ENCODE measurements at places on chromosomes 12 and 14. TPM values are rescaled to one million over a fixed set of nuclear protein-coding genes. Genes with fewer than 3 reads are reported as not detected.

DNA sequence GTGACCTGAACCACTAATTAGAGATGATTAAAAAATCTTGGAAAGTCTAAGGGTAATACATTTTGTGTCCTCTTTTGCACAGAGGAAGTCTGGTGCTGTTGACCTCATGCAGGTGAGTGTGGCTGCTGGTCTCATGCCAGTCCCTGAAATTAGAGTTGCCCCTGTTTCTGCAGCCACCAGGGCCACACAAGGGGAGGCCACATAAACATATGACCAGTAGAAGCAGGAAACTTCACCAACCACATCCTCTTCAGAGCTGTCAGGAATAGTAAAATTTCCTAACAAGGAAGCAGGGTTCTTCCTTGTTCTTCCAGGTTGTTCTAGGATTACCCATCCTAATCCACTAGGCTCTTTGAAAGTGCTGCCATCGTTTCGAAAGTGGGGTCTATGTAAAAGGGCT lies 28.3 kb downstream of the PSMA6 start:
- no peak for DNase-seq

Gene ADCY6
- total RNA-seq = not detected

- no peak for DNase-seq
These were observed 17.8 kb downstream of the RASSF8 start for GRCh38 chr12:25976289-25976688.

Gene C12orf54
- not detected for total RNA-seq

Gene HNF1A
- total RNA-seq = not detected

Gene PRPH
- not detected for total RNA-seq

Gene CCDC60
- total RNA-seq = not detected

DNA sequence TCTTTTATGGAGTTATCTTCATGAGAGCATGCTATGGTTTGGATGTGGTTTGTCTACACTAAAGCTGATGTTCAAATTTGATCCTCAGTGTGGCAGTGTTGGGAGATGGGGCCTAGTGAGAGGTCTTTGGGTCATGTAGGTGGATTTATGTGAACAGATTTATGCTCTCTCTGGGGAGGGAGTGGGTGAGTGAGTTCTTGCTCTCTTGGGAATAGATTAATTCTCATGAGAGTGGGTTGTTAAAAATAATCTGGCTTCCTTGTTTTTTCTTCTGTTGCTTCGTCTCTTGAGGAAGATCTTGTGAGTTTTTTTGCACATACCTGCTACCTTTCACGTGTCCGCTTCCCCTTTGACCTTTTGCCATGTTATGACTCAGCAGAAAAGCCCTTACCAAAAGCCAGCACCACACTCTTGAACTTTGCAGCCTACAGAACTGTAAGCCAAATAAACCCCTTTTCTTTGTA lies 20.5 kb downstream of the DERA start:
- DNase-seq = peak; percentile 76

Gene LRIG3
- total RNA-seq = not detected

DNA sequence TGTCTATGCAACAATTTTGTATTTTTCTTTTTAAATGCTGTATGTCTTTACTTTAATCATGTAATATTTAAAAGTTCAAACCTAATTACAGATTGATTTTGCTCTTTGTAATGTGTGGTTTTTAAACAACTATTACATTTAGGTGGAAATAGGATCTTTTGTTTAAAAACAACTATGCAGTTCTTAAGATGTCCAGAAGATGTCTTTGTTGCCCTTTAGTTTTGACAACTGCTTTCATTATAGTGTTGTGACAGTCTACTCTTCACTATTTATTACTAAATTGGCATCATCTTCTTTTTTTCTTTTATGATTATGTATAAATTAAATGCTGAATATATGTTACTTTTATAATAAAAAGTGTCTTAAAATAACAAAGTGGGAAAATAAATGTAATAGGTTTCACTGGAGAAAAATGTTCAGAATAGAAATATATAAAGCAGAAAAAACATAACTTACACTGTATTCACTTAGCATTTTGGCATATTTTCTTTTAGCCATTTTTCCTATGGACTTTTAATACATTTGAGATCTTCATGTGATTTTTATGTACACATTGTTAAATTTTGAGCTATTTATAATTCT lies 27.1 kb upstream of the PCNX4 start:
- peak; percentile 56 for DNase-seq

DNA sequence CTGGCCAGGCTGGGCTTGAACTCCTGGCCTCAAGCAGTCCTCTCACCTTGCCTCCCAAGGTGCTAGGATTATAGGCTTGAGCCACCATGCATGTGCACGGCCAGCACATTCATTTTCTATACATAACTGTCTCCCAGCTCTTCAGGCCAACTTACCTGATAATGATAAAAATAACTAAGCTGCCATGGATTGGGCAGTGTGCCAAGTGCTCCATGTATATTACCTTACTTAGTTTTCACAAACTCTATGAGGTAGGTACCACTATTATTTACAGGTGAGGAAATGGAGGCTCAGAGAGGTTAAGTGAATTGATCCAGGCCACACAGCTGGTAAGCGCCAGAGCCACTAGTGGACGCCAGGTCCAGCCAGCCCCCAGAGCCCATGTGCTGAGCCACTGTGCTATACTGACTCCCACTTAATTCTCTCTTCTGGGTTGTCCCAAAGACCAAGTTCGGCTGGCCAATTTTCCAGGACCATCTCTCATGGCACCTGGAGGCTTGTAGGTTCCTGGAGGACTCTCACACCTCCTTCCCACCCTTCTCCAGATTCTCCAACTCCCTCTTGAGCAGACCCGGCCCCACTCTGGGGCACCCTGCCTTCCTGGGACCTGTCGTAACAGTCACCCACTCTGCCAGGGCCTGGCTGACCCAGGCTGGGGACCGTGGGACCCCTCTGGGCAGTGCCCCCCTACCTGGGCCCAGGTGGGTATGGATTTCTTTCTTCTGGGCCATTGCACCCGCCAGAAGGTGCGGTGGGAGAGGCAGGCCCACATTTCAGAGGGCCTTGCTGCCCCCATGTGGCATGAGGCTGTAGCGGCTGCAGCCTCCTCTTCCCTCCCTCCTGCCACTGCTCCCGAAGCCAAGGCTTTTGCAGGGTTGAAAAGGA lies 30.2 kb upstream of the CIPC start:
- peak; percentile 69 for DNase-seq

DNA sequence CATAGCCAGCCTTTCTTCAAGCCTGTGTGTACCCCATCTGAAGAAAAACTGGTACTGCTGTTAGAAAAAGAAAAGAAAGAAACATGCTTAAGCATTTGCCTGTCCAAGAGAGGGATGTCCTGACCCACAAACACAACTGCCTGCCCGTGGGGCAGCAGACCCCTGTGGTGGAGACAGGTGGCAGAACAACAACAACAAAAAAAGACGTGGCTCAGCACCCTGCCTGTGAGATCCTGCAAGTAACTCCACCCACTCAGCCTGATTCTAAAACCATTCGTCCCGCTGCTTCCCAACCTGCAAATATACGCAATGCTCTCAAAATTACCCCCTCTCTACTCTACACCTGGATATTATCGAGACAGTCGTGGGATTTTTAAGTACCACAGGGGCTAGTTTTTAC lies 64.9 kb upstream of the ZDHHC17 start:
- no peak for DNase-seq

Gene ENDOU
- not detected for total RNA-seq

DNA sequence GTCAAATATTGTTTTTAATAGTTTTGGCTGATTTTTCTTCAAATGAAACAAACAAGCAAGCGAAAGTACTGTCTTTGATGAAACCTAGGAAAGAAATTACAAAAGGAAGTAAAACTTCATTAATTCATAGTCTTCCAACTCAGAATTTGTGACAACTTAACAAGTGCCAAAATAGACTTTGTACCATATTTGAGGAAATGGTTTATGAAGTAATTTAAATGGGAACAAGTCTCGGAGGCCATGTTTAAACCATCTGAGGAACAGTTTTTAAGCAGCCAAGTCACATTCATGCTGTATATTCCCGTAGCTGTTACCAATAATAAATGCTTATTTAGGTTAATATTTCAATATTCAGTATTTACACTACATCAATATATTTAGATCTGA lies 745 bp upstream of the ARHGDIB start:
- no peak for DNase-seq

- no peak for DNase-seq
These were observed 1.8 kb downstream of the XRCC3 start for GRCh38 chr14:103713304-103714062.

DNA sequence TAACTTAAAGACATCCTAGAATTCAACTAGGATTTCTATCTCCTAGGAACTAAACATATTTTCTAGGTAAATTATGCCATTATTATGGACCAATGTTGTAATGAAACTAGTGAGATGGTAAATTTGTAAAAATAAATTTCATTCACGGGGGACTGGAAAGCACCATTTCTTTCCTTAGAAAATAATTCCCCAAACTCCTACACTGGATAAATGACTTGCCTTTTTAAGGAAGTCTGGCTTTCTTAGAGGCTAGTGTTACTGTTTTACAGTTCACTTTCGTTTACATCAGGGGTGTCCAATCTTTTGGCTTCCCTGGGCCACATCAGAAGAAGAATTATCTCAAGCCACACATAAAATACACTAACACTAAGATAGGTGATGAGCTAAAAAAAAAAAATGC lies 3.3 kb downstream of the SLC39A9 start:
- DNase-seq = no peak

- peak; percentile 72 for DNase-seq
These were observed at the start of gene DDN for GRCh38 chr12:48999371-49000131. Gene DDN (minus strand): TSS chr12:48999375. CDS start chr12:48999287, 88 bp downstream.

Gene DPPA3
- total RNA-seq = not detected

GRCh38 chr12:63070709-63071108 lies 80.3 kb downstream of the AVPR1A start:
- no peak for DNase-seq

- DNase-seq = no peak
These were observed 142.0 kb upstream of the PELI2 start for GRCh38 chr14:55976219-55976618.

Gene CD9
- 13.8 TPM for total RNA-seq

Gene NTN4
- not detected for total RNA-seq

GRCh38 chr12:8035440-8036010 lies 3.0 kb downstream of the FOXJ2 start:
- no peak for DNase-seq

DNA sequence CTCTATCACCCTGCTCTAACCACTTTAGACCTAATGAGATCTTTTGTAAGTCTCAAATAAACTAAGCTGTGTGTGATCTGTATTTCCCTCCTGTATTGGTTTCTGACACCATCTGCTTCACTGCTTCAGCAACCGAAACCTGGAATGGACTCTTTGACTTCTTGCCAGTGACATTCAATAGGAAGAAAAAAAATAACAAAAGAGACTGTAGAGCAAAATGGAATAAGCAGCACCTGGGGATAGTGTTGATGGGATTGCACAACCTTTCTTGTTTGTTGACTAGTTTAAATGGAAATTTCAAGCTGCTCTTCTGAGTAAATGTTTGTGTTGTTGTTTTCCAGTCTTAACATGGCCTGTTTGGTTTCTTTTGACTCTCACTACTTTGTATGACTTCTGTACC lies 888.6 kb upstream of the SEL1L start:
- DNase-seq = no peak

DNA sequence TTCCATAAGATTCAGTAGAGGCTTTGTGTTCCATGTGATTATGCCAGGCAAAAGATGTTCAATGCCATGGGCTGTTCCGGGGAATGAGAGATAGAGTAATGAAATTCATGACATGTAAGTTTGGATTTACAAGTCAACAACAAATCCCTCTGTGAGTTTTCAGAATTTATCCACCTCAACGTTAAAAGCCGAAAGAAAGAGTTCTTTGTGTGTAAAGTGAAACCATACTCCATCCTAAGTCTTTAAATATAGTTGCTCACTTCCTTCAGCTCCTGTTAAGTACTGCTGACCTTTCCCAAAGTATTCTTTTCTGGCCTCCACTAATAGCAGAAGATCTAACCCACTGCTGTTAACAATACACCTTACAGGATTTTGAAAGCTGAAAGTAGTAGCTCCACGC lies 190.0 kb downstream of the TMX1 start:
- no peak for DNase-seq

Gene OR6C2
- not detected for total RNA-seq

- peak; percentile 31 for DNase-seq
These were observed 9.3 kb upstream of the DENND5B start for GRCh38 chr12:31600252-31600651.

GRCh38 chr12:88860851-88861250 lies 280.6 kb upstream of the KITLG start:
- DNase-seq = no peak

Gene APOLD1
- 4.7 TPM for total RNA-seq

GRCh38 chr14:40292664-40293063 lies 860.4 kb upstream of the FBXO33 start:
- peak; percentile 27 for DNase-seq

DNA sequence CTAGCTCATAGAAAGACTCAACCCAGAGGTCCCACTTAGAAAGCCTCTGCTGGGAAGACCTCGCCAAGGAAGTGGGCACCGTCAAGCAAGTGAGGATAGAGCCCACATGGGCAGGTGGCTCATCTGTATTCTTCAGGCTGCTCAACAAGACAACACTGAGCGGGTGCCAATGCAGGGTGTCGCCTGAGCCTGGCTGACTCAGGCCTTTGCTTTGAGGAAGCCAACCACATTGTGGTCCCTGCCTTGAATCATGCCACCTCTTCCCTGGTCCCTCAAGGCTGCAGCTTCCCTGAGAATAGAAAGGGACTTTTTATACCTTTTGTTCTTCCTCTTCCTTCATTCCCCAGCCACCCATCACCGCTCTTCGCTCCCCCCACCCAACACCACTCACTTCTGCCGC lies 2.1 kb upstream of the RNASE13 start:
- DNase-seq = no peak

Gene DTX1
- 47.8 TPM for total RNA-seq

DNA sequence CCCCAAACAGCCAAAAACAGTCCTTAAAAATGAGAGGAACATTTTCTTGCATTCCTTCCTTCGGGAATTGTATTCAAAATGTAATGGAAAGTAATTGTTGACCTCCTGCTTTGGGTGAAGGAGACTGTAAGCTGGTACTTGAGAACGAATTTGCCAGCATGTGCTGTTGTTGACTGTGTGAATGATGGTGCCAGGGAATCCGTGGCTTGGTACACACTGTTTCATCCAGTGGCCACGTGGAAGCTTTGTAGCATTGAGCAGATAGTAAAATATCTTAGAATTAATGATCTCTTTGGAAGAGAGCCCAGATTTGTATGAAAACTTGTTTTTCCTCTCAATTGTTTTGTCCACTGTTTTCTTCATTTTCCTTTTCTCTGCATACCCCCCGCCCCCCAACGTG lies 1.7 kb downstream of the ASCL4 start:
- no peak for DNase-seq

GRCh38 chr12:51070004-51070403 lies 13.4 kb downstream of the CSRNP2 start:
- DNase-seq = no peak

GRCh38 chr12:114006482-114007425 lies 40.6 kb upstream of the RBM19 start:
- DNase-seq = no peak

Gene IL26
- total RNA-seq = not detected

Gene TDRD9
- 2.4 TPM for total RNA-seq

DNA sequence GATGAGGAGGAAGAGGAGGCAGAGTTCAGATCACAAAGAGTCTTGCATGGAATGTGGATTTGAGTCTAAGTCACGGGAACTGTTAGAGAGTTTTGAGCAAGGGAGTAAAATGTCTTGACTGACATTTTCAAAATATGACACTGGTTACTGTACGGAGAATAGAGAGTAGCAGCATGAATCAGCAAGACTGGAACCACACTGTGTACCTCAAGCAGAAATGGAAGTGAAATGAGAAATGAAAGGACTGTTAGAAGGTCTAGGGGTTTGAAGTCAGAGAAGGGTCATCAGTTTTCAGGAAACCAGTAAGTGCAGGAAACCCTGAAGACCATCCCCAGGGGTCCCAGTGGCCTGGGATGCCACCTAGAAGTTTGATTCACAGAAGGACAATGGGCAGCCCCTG lies 236.3 kb downstream of the GALC start:
- no peak for DNase-seq

All from B cell (primary cell).